ENCODE measurements at places on chromosomes 4 and X. TPM values are rescaled to one million over a fixed set of nuclear protein-coding genes. Genes with fewer than 3 reads are reported as not detected.
A peak's percentile ranks its signal among the peaks of the same experiment; 100 is the strongest.

Gene ADH1B
- 703 TPM for total RNA-seq

GRCh38 chr4:147560625-147561024, 56.6 kb upstream of the TMEM184C start:
- no peaks in the 10 kb centered on the region for H3K4me1 ChIP-seq
- no peak overlapping the region for H3K27ac ChIP-seq
- no peak overlapping the region for H3K4me3 ChIP-seq
- no peak for DNase-seq

- peak; percentile 57 for DNase-seq
- no peak overlapping the region for H3K4me3 ChIP-seq
- no peak overlapping the region for H3K27ac ChIP-seq
- no peaks in the 10 kb centered on the region for H3K4me1 ChIP-seq
Observed at GRCh38 chrX:53284684-53285447, 3.5 kb upstream of the IQSEC2 start.

DNA sequence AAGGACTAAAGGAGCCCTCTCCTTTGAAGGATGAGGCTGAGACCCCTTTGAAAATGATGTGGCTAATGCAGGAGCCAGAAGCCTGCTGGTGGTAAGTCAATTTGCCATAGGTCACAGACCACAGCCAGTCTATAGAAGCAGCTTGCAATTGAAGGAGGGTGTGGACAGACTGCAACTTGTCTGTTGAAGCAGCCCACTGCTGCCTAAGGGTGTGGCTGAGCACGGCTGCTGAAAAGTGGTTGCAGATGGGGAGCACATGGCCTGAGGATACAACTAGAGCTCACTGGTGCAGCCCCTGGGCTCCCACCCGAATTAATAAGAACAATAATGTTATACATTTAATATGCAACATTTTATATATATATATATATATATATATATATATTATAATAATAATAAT, 11.4 kb upstream of the EXOC1L start:
- DNase-seq: no peak
- no peak overlapping the region for H3K27ac ChIP-seq
- no peak overlapping the region for H3K4me3 ChIP-seq
- H3K4me1 ChIP-seq: no peaks in the 10 kb centered on the region
- no peaks in the 10 kb centered on the region for H3K27me3 ChIP-seq

DNA sequence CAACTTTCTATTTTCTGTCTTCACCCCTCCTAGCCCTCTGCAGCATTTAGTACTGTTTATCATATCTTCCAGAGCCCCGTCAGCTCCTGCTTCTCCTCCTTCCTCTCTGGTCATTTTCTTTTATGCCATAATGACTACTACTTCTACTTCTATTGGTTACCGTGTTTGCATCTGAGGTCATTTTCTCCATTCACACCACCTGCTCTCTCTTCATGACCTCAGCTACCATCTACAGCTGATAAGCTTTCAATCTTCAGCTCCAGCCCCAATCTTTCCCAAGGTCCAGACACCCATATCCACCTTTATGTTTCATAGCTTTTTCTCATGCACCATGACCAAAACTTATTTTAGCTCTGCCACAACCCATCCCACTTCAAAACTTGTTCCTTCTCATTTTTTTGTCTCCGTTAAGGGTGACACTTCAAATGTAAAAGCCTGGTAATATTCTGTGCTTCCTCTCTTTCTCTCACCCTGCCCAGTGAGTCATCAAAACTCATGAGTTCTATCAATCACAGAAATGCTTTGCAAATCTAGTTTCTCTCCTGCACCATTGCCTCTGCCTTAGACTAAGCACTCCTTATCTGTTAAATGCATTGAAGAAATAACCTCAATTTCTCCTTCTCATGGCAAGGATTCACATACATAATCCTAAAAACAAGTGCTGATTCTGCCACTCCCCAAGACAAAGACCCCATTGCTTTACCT, 71.3 kb upstream of the IQCM start:
- H3K4me3 ChIP-seq: no peak overlapping the region
- H3K4me1 ChIP-seq: no peaks in the 10 kb centered on the region
- no peak for DNase-seq
- no peak overlapping the region for H3K27ac ChIP-seq
- H3K27me3 ChIP-seq: no peaks in the 10 kb centered on the region

DNA sequence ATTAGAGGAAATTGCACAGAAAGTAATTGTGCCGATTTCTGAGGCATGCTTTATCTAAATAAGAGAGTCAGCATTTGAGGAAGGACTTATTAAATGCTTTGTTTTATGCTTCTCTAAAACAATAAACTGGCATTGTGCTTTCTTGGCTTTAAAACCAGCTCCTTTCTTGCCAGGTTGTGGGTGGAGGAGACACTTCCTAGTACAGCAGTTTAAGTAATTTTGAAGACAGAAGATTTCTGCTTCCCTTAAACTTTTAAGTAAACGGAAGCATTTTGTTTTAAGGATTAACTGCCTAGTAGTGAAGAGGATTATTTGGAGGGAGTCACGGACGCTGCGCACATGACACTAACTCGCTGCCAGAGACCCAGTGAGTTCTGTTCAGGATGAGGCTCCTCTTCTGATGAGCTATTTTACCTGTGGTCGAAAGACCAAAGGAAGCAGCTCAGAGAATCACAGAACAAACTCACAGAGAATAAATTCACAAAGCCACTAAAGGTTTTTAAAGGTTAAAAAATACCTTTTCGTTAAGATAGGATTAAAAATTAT, 169.5 kb downstream of the TLL1 start:
- no peak overlapping the region for H3K27ac ChIP-seq
- H3K4me1 ChIP-seq: no peaks in the 10 kb centered on the region
- H3K27me3 ChIP-seq: no peaks in the 10 kb centered on the region
- no peak overlapping the region for H3K4me3 ChIP-seq

GRCh38 chr4:152920768-152921167, 15.4 kb upstream of the FHDC1 start:
- H3K4me3 ChIP-seq: no peak overlapping the region
- no peaks in the 10 kb centered on the region for H3K36me3 ChIP-seq
- no peaks in the 10 kb centered on the region for H3K4me1 ChIP-seq
- no peak for DNase-seq

GRCh38 chr4:87739494-87739893, 59.9 kb upstream of the IBSP start:
- no peak for DNase-seq
- no peaks in the 10 kb centered on the region for H3K27me3 ChIP-seq
- no peaks in the 10 kb centered on the region for H3K4me1 ChIP-seq
- no peaks in the 10 kb centered on the region for H3K36me3 ChIP-seq

GRCh38 chrX:117936118-117936517, 180.5 kb downstream of the KLHL13 start:
- H3K4me1 ChIP-seq: no peaks in the 10 kb centered on the region
- DNase-seq: no peak
- no peaks in the 10 kb centered on the region for H3K27me3 ChIP-seq
- no peaks in the 10 kb centered on the region for H3K36me3 ChIP-seq
